HT1080 (cell line): ENCODE measurements at places on chromosomes 11 and 22. TPM values are rescaled to one million over a fixed set of nuclear protein-coding genes. Genes with fewer than 3 reads are reported as not detected.

- DNase-seq = no peak
Observed at GRCh38 chr11:72908032-72908676, 93.9 kb downstream of the ATG16L2 start.

The SCUBE1 gene
- total RNA-seq = 0.10 TPM in 1 of 2 replicates, not detected in the other

DNA sequence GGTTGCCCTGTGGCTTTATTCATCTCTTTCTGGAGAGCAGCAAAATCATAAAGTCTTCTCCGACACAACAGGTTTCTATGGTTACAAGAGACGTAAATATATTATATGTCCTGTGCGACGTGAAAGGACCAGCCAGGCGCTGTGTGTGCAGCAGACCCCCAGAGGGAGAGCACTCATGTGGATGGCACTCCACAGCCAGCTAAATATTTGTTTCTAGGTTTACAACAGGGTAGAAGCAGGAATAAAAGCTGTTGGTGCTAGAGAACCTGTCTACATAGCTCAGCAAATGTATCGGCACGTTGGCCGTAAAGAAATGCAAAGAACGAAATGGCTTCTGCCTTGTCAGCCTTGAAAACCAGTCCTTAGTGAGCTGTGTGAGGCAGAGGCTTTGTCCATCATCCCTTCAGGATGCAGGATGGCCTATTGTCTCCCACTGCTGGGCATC lies 133.8 kb upstream of the PITPNB start:
- DNase-seq = no peak

The OR10A2 gene
- total RNA-seq = not detected in 2 replicates

The SLC35E4 gene
- total RNA-seq = 34.7 and 40.0 TPM in 2 replicates

- DNase-seq = no peak
Observed at GRCh38 chr11:2810411-2811205, 75.0 kb downstream of the CDKN1C start.

DNA sequence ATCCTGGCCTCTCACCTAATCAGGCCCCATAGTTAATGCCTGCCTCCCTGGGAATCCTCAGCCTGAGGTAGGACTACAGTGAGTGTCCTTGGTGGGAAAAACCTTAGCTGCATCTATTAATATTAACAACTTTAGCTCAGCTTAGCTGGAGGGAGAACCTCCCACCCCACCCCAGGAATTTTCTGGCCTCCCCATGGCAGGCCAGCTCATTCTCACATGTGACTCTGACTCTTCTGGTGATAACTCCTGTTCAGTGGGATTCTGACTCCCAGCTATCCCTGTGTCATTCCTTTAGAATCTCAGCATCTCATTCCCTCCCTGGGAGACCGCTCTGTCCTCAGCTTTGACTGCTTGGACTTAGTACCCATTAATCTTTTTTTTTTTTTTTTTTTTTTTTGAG lies 14.5 kb downstream of the ART5 start:
- DNase-seq = peak; percentile 61

- no peak for DNase-seq
Observed at GRCh38 chr11:12640926-12641849, 33.0 kb upstream of the TEAD1 start.

DNA sequence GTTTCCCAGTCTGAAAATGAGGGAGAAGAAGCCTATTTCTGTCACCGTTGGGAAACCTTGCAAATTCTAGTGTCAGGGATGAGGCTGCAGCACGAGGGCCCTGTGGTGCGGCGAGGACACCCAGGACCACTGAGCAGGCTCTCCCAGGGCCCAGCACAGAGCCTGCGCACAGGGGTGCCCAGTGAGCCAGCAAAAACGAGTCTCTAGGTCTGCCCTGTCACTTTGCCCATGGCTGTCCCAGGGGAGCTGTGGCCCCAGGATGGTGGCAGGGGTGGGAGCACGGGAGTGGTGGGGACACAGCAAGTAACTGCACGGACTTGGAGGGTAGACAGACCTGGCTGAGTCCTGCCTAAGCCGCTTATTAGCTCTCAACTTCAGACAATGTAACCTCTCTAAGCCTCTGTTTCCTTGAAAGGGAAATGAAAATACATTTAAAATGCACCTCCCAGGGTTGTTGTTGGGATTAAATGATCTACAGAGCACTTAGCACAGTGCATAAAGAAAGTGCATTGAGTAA lies 44.2 kb downstream of the DSCAML1 start:
- no peak for DNase-seq

The CYP2D6 gene
- 0.11 and 0.13 TPM in 2 replicates for total RNA-seq

The ENTHD1 gene
- total RNA-seq = not detected in 2 replicates

DNA sequence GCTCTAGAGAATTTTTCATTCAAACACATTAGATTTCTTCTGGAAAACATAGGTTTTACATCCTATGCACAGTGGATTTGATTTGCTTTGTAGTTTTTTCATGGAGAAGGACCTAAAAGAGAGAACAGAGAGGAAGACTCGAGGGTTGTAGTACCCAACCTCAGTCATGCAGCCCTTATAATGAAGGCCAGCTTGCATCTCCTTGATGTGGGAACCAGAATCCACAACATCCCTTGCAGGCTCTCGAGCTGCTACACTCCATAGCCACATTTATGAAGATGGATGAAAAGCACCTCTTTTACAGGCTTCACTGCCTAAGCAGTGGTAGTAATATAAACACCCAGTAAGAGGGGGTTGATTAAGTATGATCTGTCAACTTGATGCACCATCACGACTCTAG lies 9.5 kb upstream of the OR5B12 start:
- DNase-seq = no peak

DNA sequence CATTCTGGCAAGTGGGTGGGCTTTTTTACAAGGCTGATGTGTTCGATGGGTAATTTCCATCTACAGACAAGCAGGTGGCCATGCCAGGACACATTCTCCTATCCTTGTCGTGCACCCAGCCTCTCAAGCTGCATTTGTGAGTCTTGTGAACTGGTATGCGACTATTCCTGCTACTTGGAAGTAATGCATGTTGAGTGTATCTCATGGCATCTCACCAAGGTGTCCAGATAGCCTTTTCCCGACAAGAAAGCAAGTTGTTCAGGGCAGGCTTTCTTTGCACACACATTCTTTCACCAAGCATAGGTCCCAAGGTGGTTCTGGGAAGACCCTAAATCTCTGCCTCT lies 18.8 kb upstream of the SYT13 start:
- DNase-seq = no peak

The TBX1 gene
- total RNA-seq = 0.14 and 0.17 TPM in 2 replicates

DNA sequence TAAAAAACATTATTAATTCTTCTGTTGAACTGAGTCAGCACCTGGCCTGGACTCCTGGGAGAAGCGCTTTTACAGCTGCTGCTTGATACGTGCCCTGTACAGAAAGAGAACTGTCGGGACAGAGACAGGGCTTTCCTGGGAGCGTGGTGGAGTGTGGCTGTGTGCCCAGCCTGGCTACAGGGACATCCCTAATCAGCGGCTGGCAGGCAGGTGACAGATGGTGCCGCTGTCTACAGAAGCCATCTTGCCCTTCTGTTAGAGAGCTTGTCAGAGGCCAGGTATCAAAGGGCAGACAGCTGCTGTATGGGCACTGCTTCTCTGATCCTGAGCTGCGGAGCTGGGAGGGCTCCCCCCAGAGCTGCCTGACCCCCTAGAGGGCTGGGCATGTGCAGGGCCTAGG lies 361.8 kb downstream of the TENM4 start:
- no peak for DNase-seq

The POU2F3 gene
- total RNA-seq = 0.33 TPM in 1 of 2 replicates, not detected in the other

GRCh38 chr11:1022908-1023810 lies 13.4 kb downstream of the MUC6 start:
- no peak for DNase-seq

GRCh38 chr11:130278151-130278550 lies 36.6 kb downstream of the ZBTB44 start:
- no peak for DNase-seq

GRCh38 chr22:50000587-50001387 lies 11.8 kb downstream of the IL17REL start:
- DNase-seq = no peak

DNA sequence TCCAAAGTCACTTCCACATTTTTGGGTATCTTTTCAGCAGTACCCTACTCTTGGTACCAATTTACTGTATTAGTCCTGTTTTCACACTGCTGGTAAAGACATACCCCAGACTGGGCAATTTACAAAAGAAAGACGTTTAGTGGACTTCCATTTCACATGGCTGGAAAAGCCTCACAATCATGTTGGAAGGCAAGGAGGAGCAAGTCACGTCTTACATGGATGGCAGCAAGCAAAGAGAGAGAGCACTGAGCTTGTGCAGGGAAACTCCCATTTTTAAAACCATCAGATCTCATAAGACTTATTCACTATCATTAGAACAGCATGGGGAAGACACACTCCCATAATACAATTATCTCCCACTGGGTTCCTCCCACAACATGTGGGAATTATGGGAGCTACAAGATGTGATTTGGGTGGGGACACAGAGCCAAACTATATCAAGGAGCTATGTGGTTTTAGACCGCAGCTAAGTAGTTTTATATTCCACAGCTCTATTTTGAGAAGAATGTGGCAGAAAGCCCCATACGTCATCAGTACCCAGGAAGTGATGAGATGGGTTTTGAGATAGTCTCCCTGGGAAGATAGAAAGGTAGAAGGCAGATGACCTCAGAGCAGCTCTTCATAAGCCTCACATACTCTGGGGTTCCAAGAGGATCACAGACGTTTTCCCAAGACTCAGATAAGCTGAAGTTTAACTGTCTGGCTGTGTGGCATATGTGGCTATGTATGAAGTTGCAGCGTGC lies 96.3 kb downstream of the APIP start:
- DNase-seq = peak; percentile 20

The THY1 gene
- 0.20 TPM in 1 of 2 replicates, not detected in the other for total RNA-seq

DNA sequence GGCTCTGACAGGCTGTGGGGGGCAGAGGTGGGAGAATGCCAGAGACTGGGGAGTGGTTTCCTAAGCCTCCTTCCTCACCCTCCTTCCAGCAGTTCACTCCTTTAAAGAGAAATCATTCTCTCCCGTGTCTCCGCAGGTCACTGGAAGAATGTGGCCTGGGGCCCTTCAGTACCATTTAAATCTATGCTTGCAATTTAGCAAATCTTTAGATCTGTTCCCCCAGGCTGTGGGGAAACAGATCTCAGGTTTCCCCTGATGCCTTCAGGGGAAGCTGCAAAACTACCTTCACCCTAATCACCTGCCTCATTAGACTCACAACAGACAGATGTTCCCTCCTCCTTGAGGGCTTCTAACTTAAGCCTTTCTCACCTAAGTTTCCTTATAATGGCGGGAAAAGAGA lies 55.3 kb downstream of the KIRREL3 start:
- no peak for DNase-seq

GRCh38 chr22:41779929-41780505 lies 20.5 kb upstream of the CCDC134 start:
- DNase-seq = no peak

- DNase-seq = no peak
Observed at GRCh38 chr11:64457416-64458010, 98.6 kb downstream of the RPS6KA4 start.

DNA sequence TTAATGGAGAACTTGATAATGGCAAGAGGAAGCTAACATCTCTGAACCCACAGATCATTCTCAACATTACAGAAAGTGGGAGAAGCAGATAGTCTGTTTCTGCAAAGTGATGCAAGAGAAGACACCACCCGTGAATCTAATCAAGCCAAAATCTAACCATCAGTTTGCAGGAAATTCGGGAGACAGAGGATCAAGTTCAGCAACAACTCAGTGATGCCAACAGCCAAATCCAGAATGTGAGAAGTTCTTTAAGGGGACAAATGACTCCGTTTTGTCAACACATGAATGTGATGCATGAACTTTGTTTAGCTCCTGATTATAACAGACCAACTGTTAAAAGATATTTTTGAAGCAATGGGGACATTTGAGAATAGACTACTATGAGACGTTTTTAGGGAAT lies 95.2 kb upstream of the LDLRAD3 start:
- DNase-seq = no peak

The RIBC2 gene
- total RNA-seq = 1.1 and 1.2 TPM in 2 replicates

- no peak for DNase-seq
Observed at GRCh38 chr11:76801736-76802135, 18.6 kb downstream of the TSKU start.

The OR2D2 gene
- not detected in 2 replicates for total RNA-seq

The TNNT3 gene
- total RNA-seq = not detected in 2 replicates

The DDI1 gene
- not detected in 2 replicates for total RNA-seq

The CCDC116 gene
- total RNA-seq = not detected in 2 replicates

DNA sequence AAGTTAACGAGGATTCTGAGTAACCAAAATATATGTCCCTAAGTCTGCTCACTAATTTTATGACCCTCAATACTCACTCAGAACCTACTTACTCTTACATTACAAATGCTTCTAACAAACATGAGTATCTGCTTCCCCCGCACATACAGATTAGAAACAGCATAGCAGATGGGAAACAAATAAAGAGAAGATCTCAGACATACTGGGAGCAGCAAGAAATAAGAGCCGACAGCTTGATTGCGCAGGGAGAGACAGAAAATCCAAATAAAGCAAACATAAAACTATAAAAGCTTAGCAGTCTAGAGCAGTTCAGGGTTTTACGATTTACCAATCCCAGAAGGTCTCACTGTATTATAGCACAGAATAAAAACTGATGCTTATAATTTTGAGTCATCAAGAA lies 89.1 kb upstream of the DBX1 start:
- no peak for DNase-seq

DNA sequence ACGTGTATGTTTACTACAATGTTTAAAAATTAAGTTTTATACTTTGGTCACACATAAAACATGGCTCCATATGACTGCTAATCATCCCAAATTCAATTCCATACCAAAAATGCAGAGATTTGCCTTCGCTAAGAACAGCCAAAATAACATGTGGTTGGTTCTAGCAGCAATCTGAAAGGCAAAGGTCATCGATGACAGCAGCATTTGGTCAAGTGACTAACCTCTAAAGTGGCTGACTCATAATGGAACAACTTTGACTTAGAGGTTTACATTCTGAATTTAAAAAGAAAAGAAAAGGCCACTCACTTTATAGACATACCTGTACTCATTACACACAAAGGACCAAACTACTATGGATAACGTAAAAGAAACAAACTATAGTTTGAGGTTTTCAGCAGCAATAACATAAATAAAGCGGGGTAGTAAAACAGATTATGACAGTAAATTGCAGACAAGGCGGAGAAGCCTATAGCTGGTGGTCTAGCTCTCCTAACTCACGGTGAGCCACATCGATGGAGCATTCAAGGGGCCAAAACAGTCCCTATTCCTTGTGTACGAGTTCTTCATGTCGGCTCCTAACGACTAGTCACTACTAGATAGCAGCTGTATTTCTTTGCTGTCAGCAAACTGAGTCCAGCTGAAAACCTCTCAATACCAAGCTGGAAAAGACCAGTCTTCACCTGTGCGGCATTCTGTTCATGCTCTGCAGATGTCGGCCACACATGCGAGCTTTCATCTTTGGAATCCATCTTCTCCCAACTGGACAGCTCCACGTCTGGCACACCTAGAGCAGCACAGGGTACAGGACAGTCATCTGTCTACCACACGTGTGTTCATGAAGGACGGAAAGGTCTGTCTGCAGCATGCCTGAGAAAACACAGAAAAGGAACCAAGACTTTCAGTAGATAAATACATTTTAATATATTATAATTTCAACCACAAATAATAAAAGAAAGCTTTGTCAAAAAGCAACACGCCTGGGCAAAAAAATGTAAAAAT lies 42.1 kb downstream of the PRDM10 start:
- peak; percentile 92 for DNase-seq

- DNase-seq = no peak
Observed at GRCh38 chr11:96254854-96255253, 88.1 kb downstream of the MAML2 start.

GRCh38 chr11:62875698-62876478 lies 4.8 kb upstream of the SLC3A2 start:
- DNase-seq = no peak
